Mesenchymal stem cell (in vitro differentiated cells and primary cell): ENCODE measurements at places on chromosomes 16 and 17.

GRCh38 chr16:49776085-49776595 is 79.8 kb downstream of the ZNF423 start:
- DNase-seq, result peak; percentile 18

DNA sequence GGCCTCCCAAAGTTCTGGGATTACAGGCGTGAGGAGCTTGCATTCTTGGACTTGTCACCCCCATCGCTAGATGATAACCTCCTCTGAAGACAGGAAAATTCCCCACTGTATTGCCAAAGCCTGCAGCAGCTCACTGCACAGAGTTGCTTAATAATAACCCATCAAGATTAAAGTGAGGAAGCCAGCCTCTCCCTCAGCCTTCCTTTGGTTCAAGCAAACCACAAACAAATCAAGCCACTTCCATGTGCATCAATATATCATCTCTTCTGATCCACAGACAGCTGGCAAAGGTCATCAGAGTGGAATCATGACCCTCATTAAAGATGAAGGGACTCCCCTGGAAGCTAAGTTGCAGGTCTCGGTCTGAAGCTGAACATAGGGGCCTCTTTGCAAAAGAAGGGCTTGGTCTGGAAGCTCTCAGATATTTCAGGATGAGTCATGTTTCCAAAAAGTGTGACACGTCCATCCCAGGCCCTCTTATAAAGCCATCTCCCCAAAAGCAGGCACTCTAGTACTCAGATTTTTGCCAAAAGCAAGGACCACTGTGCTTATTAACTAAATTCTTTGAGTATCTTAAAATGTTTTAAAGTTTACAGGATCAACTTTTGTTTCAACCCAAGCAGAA is 4.8 kb downstream of the EMP2 start:
- DNase-seq, result peak; percentile 53

DNA sequence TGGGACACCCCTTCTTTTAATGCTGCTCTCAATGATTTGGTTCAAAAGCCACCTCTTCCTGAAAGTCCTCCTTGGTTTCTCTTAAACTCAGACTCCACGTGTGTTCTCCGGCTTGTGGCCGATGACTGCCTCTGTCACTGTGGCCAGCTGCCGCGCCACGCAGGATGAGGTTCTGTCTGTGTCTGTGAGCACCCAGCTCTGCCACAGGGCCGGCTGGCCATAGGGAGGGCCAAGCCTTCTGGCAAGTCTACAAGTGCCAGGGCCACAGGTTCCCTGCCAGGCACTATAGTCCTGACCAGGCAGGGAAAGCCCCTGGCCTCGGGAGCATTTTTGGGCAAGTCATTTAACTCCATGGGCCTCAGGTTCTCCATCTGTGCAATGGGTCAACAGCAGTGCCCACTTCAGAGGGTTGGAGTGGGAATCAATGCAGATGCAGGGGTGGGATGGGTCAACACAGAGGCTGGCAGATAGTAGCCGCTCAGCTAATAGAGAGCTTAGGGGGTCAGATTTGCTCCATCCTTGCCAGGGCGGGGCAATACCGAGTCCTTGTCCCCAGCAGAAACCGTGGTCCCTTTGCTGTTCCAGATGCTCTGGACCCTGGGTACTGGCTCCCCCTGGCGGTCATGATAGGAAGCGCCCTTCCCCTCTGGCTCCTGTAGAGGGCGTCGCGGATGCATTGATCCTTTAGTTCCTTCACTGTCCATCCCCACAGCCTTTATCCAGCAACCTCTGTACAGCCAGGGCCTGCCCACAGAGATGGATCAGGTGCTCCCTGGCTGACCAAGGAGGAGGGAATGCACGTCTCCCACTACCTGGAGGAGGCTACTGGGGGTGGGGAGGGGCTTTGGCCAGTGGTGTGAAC is 19.3 kb upstream of the ADGRG3 start:
- peak; percentile 75 for DNase-seq

DNA sequence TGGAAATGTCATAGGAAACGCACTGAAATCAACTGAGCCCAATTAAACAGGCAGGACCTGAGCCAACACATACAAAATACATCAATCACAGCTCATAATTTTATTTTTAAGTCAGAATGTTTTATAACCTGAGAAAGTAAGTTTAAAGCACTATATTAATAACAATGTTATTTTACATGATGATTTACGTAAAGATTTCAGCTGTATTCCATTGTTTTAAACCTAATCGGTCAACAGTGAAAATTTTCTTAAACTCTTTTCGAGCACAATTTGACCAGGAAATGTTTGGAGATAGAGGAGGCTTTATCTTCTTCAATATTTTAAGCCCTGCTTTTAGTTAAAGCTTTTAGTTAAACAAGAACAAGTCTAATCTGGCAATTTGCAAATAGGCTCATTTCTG is 201.8 kb upstream of the TOX3 start:
- no peak for DNase-seq

DNA sequence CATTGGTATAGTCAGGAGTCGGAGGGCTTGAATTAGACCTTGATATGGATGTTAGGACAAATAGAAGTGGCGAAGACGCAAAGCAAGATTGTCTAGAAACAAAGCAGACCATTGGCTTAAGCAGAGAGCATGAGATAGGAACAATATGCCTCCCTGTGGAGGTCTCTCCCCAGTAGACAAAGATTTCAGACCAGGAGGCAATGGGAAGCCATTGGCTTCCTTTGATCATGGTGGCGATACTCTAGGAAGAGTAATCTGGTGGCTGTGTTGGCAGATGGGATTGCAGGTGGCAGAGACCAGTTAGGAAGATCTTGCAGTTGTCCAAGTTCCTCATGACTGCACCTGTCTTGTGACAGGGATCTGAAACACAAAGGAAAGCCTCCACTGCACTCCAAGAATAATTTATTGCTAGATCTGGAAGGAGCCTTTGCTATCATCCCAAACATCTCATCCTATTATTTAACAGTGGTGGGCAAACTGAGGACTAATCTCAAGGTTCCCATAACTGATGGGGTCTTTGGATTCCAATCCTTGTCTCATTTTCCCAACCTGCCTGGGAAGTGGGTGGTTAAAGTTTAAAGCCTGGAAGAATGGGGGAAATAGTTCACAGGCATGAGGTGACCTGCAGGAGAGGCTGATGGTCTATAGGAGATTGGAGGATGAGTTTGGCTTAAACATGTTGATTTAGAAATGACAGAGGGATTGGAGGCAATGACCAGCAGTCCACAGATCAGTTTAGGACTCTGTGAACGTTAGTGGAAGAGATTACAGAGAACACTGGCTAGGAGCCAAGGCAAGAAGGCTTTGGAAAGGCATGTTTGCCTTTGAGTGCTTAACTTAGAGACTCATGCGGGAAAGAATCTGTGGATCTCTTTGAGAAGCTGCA is 37.0 kb downstream of the HLF start:
- DNase-seq, result no peak

DNA sequence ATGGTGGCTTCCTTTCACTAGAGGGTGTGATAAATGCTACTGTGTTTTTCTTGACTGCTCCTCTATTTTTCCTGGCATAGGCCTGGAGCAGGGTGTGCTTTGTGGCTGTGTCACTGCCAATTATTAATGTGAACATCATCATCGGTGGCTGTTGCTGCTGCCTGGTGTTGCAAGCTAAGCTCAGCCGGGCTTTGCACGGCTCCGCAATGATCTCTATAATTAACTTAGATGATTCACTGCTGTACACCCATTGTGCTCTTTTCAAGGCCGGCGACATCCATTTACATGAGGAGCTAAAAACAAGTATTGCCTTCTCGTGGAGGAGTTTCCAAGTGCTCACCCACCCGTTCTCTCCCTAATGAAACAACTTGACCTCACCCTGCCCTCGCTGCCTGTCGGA is 160.1 kb upstream of the IRX3 start:
- DNase-seq, result peak; percentile 75

DNA sequence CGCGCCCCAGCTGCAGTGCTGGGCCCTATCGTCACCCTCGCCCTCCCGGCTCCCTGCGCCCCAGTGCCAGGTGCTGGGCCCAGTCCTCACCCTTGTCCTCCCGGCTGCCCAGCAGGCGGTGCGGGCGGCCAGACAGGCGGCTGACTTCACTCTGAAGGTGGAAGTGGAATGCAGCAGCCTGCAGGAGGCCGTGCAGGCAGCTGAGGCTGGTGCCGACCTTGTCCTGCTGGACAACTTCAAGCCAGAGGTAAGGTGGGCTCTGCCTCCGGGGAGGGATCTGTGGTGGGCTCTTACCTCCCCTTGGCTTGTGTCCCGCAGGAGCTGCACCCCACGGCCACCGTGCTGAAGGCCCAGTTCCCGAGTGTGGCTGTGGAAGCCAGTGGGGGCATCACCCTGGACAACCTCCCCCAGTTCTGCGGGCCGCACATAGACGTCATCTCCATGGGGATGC is 17.9 kb downstream of the QPRT start:
- DNase-seq, result no peak

GRCh38 chr17:40536295-40537171 is 28.7 kb downstream of the CCR7 start:
- DNase-seq, result no peak

GRCh38 chr17:69762359-69762758 is 312.7 kb upstream of the KCNJ16 start:
- no peak for DNase-seq

DNA sequence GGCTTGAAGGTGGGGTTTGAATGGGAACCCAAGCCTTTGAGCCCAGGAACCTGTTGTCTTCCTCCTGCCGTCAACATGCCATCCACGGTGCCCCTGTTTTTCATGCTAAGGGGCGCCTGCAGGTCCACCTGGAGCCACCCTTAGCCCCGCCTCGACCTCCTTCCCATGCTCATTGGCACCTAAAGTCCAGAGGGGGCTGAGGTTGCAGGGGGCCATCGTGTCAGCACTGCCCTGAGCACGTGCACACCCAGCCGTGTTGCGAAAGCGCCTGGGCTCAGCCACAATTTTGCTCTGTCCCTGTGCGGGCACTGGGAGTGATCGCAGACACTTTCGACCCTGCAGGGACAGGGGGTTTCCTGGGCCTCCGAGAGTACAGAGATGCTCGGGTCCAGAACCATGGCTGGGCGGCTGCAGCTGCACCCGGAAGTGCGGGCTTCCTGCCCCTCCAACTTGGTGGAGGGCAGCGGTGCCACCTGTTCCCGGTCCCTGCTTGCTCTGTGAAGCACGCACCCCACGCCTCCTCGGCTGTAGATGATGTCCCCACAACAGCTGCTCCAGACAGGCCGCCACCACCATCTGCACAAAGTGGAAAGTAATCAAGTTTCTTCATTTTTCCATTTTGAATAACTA is 454.7 kb downstream of the CDH8 start:
- DNase-seq, result no peak

- no peak for DNase-seq
Measured at GRCh38 chr17:69468207-69468606, 53.7 kb downstream of the MAP2K6 start.
